Activated naive CD8-positive, alpha-beta T cell treated with anti-CD3 and anti-CD28 coated beads, Interleukin-2, amount 50 U/mL, for 24 hours (primary cell): ENCODE measurements at places on chromosomes 16 and 17.
A peak's percentile ranks its signal among the peaks of the same experiment; 100 is the strongest.

DNA sequence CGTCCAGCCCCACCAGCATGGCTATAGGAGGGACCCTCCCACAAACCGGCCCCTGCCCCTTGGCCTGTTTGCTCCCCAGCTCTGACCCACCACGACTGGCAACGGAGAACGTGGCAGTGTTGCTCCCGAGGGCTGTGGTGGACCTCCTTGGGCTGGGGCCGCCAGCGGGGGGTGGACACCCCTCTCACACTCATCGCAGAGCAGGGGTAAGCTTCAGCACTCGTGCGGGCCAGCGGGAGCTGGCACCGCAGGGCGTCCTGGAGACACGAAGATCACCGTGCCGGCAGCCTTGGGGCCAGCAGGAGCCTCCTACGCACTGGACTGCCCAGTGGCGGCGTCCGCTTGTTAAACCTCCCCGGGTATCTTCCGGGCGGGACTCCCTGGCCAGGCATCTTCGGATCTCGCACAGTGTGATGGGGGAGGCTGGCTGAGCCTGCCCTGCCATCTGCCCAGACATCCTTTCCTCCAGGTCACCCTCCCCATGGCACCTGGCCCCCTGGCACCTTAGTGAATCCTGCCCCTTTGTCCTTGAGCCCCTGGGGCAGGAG is 53.5 kb downstream of the ABR start:
- peaks cover 2% of the 10 kb centered on the region for H3K36me3 ChIP-seq
- no peak overlapping the region for H3K4me3 ChIP-seq
- no peak overlapping the region for H3K27ac ChIP-seq

DNA sequence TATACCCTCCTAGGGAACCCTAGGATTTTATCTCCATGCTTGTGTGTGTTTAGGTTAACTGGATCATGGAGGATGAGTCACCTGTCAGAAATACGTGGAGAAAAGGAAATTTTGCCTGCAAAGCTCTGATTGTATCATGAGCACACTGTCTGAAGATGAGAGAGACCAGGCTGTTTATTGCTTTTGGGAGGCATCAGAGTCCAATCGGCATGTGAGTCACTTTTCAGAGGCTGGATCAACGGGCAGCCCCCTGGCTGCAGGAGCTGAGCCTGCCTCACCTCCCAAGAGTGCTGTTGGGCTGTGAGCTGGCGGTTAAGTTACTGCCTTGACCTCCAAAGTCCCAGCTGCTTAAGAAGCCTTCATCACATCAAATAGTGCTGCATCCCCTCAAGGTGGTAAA is 41.5 kb upstream of the MED9 start:
- DNase-seq = no peak
- no peak overlapping the region for H3K27ac ChIP-seq
- peaks cover 2% of the 10 kb centered on the region for H3K4me1 ChIP-seq
- no peaks in the 10 kb centered on the region for H3K36me3 ChIP-seq
- no peak overlapping the region for H3K4me3 ChIP-seq
- no peaks in the 10 kb centered on the region for H3K27me3 ChIP-seq

GRCh38 chr16:67411339-67411738 is 4.9 kb downstream of the ZDHHC1 start:
- H3K36me3 ChIP-seq = no peaks in the 10 kb centered on the region
- no peak overlapping the region for H3K27ac ChIP-seq
- peaks cover 2% of the 10 kb centered on the region for H3K4me1 ChIP-seq
- no peak for DNase-seq
- H3K27me3 ChIP-seq = peaks cover 9% of the 10 kb centered on the region

GRCh38 chr16:71201556-71201955 is 29.0 kb downstream of the HYDIN start:
- H3K27me3 ChIP-seq = peaks cover 15% of the 10 kb centered on the region
- H3K4me1 ChIP-seq = no peaks in the 10 kb centered on the region
- H3K36me3 ChIP-seq = no peaks in the 10 kb centered on the region
- no peak overlapping the region for H3K4me3 ChIP-seq

DNA sequence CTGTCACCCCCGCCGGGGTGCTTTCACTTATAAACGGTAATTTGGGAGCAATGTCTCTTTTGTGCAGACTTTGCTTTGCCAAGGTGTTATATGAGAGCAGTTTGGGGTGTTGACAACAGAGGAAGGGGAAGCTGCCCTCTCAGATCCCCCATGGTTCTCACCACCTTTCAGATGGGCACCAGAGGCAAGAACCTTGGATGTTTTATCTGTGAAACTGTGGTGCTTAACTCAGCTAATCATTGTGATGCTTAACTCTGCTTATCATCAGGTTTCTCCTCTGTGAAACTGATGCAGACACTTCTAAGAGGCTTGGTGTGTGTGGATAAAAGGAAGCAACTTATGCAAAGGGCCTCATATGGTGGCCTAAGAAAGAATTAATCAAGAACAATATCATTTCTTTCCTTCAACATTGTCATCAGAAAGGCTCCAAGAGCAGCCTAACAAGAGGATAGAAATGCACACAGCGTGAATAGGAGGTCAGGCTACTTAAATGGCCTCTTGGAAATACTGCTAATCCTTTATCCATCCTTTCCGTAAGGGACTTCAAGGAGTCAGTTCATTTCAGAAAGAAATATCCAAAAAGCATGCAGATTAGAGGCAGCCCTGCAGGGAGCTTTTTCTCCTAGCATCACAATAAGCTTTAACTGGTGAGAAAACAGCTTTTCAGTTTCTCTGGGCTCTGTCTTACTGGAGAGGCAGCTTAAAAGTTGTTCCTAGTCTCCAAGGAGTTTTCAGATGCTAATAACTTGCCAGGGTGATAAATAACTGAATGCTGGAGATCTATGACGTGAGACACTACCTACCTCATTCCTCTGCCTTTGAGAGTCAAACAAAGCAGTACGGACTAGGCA is 55.1 kb upstream of the CLEC3A start:
- H3K36me3 ChIP-seq = no peaks in the 10 kb centered on the region
- H3K27me3 ChIP-seq = peaks cover 9% of the 10 kb centered on the region
- H3K27ac ChIP-seq = no peak overlapping the region
- H3K4me1 ChIP-seq = no peaks in the 10 kb centered on the region

DNA sequence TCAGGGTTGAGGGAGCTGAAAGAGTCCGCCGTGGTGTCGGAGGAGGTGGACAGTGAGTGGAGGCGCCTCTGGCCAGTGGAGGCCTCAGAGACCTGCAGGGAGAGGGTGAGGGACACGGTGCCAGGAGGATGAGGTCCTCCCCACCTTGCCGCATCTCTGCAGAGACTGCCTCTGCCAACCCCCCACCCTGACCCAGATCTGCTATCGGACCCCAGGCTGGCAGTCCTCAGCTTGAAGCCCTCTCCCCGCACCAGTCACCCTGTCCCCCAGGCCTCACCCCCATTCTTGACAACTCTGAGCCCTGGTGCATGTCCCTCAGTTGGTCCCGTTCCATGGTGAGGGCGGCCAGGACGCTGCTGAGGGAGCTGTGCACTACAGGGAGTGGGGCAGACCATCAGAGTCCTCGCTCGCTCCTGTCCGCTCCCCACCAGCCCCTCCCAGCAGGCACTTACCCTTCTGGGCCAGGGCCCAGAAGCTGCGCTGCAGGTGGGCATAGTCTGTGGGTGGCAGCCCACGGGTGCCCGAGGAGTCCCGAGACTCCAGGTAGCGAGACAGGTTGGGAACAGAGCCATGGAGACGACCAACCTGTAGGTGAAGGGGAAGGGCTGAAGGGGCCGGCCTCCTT is 5.4 kb downstream of the OSBPL7 start:
- DNase-seq = no peak
- H3K36me3 ChIP-seq = peaks cover 10% of the 10 kb centered on the region
- H3K27ac ChIP-seq = no peak overlapping the region
- H3K4me3 ChIP-seq = no peak overlapping the region
- H3K27me3 ChIP-seq = no peaks in the 10 kb centered on the region

GRCh38 chr16:75262104-75262799 is 10.8 kb upstream of the BCAR1 start:
- peaks cover 4% of the 10 kb centered on the region for H3K4me1 ChIP-seq
- no peak for DNase-seq
- no peak overlapping the region for H3K27ac ChIP-seq
- H3K4me3 ChIP-seq = no peak overlapping the region
- H3K36me3 ChIP-seq = peaks cover 1% of the 10 kb centered on the region
- peaks cover 51% of the 10 kb centered on the region for H3K27me3 ChIP-seq

DNA sequence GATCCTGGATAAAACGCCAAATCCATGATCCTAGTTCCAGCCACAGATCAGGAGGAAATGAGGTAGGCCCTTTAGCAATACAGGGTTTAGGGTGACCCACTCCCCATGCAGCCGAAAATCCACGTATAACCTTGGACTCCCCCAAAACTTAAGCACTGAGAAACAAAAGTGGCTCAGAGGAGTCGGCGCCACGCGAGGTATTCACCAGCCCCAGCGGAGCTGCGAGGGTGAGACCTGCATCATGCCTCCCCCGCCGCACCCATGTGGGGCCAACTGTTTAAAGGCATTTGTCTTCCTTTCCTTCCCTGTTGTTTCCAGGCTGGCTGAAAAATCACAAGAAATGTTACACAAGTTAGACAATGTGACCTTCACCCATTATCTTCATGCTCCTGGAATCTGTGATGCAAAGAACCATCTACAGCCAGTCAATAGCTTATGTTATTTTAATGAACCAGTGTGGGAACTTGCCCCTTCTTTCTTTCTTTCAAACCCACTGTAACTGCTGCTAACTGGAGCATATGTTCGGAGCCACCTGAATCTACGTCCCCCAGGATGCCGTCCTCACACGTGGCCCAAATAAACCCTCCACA is 98.2 kb upstream of the METRNL start:
- H3K4me3 ChIP-seq = no peak overlapping the region
- DNase-seq = no peak
- no peak overlapping the region for H3K27ac ChIP-seq

- H3K4me1 ChIP-seq = peaks cover 33% of the 10 kb centered on the region
- H3K27ac ChIP-seq = no peak overlapping the region
- peaks cover 1% of the 10 kb centered on the region for H3K36me3 ChIP-seq
Measured at GRCh38 chr16:57801098-57801808, 1.0 kb downstream of the KIFC3 start.

GRCh38 chr16:81005610-81006161 is 999 bp downstream of the CMC2 start:
- H3K4me3 ChIP-seq = peak overlapping the region; percentile 98
- peaks cover 23% of the 10 kb centered on the region for H3K36me3 ChIP-seq
- DNase-seq = no peak
- peaks cover 7% of the 10 kb centered on the region for H3K27me3 ChIP-seq

- H3K27ac ChIP-seq = no peak overlapping the region
- H3K27me3 ChIP-seq = peaks cover 3% of the 10 kb centered on the region
- no peak overlapping the region for H3K4me3 ChIP-seq
- H3K36me3 ChIP-seq = peaks cover 1% of the 10 kb centered on the region
Measured at GRCh38 chr17:78652913-78653312, 75.7 kb upstream of the DNAH17 start.

DNA sequence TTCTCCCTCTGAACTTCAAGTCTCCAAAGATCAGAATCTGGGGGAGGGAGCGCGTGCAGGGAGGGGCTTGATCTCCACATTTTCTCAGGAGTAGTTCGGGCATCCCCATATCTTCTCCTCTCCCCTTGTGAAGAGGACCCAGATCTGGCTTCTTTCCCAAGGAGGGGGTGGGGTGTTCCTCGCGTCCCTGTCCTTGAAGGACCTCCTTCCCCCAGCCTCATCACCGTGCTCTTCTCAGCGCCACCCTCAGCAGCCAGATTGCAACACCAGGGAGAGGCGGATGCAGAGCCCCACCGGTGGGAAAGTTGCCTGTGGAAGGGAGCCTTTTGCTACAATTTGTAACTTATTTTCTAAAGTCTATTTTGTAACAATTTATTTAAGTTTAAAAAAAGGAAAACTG is 5.7 kb downstream of the PRSS53 start:
- no peak overlapping the region for H3K4me3 ChIP-seq
- DNase-seq = no peak
- peaks cover 22% of the 10 kb centered on the region for H3K36me3 ChIP-seq
- peaks cover 8% of the 10 kb centered on the region for H3K4me1 ChIP-seq
- no peak overlapping the region for H3K27ac ChIP-seq
- H3K27me3 ChIP-seq = no peaks in the 10 kb centered on the region

DNA sequence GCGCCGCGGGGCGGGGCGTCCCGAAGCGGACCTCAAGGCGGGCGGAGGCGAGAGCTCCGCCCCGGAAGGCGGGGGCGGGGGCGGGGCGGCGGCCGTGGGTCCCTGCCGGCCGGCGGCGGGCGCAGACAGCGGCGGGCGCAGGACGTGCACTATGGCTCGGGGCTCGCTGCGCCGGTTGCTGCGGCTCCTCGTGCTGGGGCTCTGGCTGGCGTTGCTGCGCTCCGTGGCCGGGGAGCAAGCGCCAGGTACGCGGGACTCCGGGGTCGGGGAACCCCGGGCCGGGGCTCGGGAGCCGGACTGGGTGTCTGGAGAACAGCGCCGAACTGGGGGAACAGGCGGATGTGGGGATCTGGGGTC is at the start of gene TNFRSF12A:
TSS of gene TNFRSF12A (plus strand) at position 122 of the 357 bp plus-strand sequence. CDS start at position 152, 30 bp downstream.
- peak within 1 kb of the TSS; percentile 97 for H3K27ac ChIP-seq
- peaks cover 11% of the 10 kb centered on the region for H3K27me3 ChIP-seq
- H3K4me3 ChIP-seq = peak within 1 kb of the TSS; percentile 85
- peak; percentile 76 for DNase-seq

DNA sequence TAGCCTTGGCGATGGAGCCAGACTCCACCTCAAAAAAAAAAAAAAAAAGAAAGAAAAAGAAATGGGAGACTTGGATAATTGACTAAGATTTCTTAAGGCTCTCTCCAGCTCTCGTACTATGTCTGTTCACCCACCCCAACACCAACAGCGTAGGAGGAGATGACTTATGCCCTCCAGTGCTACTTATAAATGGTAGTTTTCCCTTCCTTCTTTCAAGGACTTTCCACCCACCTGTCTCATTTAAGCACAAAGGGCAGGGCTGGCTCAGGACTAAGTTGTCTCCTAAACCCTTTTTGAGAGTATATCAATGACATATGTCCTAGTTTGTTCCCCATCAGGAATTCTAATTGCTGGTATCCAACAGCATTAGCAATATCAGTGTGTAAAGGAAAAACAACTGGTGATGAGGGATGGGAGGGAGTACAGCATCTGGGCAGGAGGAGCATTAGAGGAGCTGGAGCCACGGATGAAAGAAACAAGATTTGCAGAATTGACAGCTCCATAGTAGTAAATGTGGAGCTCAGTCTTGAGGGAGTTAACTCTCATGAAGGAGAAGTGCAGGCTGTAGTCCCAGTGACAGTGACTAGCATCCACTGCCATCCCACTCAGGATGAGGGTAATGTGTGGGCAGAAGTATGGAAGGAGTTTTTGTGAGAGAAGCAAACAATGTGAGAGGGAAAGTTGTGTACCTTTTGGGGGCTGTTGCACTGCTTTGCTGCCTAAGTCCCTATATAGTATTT is 17.2 kb downstream of the UBE2Z start:
- peak overlapping the region; percentile 19 for H3K27ac ChIP-seq
- DNase-seq = no peak
- H3K4me3 ChIP-seq = no peak overlapping the region
- H3K27me3 ChIP-seq = no peaks in the 10 kb centered on the region
- H3K36me3 ChIP-seq = peaks cover 46% of the 10 kb centered on the region
